ENCODE measurements at places on chromosomes 5 and 9.
A peak's percentile ranks its signal among the peaks of the same experiment; 100 is the strongest.

DNA sequence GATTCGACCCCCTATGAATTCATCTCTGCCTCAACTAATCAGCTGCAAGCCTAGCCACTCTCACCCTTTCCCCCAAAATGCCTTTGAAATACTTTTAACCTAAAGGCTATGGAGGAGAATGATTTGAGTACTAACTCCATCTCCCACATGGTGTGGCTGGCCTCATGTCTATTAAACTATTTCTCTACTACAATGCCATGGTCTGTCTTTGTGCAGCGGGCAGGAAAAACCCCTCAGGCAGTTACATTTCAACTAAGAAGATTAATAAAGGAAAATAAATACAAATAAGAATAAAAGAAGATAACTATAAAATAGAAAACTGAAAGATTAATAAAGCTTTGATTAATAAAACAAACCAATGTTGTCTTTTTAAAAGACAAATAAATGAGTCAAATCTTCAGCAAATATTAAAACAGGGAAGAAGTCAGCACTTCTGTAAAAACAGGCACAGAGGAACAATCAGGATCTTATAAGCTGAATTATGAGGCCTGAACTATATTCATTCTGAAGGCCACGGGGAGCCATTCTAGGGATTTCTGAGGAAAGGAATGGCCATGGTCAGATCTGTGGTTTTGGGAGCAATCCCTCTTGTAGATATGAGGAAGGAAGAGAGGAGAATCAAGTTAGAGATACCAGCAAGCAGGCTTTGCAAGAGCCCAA, 116.1 kb upstream of the SLC12A2 start:
- no peak for DNase-seq

DNA sequence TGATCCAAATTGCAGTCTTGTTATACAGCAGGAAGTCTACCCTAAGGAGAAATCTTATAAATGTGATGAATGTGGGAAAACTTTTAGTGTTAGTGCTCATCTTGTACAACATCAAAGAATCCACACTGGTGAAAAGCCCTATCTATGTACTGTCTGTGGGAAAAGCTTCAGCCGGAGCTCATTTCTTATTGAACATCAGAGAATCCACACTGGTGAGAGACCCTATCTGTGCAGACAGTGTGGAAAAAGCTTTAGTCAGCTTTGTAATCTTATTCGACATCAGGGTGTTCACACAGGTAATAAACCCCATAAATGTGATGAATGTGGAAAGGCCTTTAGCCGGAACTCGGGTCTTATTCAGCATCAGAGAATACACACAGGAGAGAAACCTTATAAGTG, 10.4 kb downstream of the ZNF189 start:
- DNase-seq: no peak

DNA sequence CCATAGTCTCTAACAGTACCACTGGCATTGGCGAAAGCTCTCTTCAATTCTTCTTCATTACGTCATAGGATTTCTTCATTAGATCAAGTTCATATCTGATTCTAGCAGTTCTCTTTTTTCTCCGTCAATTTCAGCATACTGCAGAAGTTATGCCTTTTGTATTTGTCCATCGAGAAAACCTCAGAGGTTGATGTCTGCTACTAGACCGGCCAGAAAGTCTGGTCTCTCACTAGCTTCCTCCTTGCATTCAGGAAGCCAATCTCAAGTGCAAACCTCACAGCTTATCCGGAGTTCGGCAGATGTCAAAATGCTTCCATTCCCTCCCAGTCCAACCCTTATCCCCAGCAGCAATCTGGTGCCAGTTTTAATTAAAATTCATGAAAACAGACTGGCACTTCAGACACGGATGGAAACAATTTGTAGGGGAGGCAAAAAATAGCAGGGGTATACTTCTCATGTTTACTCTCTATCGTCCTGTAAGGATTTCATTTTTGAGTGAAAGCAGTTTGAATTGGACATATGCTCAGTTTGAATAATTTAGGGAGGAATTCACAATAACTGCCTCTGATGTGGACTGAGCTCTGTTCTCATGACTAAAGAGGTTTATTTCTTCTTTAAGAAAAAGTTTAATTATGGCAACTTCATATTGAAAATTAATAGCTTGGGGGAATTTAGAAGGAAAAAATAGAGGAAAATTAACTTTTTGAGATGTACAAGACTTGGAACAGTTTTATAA, 56.4 kb upstream of the TMC1 start:
- DNase-seq: no peak

- DNase-seq: peak; percentile 81
Observed at GRCh38 chr9:134226221-134226930, 62.0 kb upstream of the RNU6ATAC start.

DNA sequence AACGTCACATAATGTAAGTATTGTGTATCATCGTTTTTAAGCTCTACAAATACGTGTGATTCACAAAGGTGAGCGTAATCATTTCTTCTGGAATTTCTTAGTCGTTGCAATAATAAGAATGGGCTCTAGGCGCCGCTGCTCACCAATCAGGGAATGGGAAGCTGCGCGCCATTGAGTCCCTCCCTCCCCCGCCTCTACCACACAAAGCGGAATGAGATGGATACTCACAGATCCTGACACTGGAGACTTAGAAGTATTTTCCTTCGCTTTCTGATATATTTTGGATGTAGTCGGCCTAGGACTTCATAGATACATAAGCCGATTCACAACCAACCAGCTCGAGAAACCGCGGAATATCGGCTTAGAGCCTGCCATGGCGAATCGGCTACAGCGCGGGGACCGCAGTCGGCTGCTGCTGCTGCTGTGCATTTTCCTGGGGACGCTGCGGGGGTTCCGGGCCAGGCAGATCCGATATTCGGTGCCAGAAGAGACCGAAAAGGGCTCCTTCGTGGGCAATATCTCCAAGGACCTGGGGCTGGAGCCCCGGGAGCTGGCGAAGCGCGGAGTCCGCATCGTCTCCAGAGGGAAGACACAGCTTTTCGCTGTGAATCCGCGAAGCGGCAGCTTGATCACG, at the start of gene PCDHGA11:
Gene PCDHGA11 (plus strand): TSS at position 197 of the 634 bp plus-strand sequence. CDS start 177 bp downstream, at position 374.
- peak; percentile 57 for DNase-seq

GRCh38 chr5:10736354-10736753, 24.7 kb downstream of the DAP start:
- DNase-seq: no peak

- no peak for DNase-seq
Observed at GRCh38 chr9:136949239-136949816, 2.7 kb upstream of the LCN12 start.

GRCh38 chr9:124045830-124046177, 34.2 kb downstream of the LHX2 start:
- DNase-seq: no peak

DNA sequence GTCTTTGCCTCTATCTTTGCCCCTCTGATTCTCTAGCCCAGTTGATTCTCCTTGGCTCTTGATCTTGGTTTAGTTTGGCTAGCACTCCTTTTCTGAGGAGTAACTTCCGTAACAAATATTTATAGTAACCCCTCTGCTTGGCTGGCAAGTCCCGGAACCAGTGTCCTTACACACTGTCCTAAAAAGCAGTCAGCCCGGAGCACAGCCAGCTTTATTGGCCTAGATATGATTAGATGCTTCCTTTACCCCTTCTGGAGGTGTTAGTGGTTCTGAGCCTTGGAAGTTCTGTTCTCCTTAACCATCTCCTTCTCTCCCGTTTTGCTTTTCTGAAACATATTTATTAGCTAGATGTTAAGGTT, 17.0 kb upstream of the MSMP start:
- DNase-seq: no peak
